ENCODE measurements at places on chromosomes 2 and 18. TPM values are rescaled to one million over a fixed set of nuclear protein-coding genes. Genes with fewer than 3 reads are reported as not detected.

TEX261 gene
- total RNA-seq: 55.4 TPM

DNA sequence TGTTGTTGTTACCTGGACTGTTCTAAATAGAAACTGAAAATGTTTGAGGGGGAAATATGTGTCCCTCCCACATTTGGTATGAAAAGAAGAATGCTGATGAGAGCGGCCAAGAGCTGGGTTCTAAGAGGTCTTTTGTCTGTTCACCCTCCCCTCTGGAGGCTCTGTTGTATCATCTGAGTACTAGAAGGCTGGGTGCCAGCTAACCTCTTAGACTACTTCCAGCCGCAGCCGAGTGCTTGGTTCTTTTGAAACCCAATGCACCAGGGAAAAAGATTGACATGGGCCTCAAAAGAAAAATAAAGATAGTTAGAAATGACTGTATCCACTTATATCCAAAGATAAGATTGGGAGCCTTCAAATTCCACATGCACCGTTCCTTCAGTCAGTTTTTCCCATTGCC is 255.9 kb downstream of the TXNL1 start:
- no peaks in the 10 kb centered on the region for H3K4me1 ChIP-seq
- no peak overlapping the region for H3K4me3 ChIP-seq
- no peak for DNase-seq
- H3K36me3 ChIP-seq: no peaks in the 10 kb centered on the region
- H3K27me3 ChIP-seq: peaks cover 24% of the 10 kb centered on the region
- no peak overlapping the region for H3K27ac ChIP-seq

GKN1 gene
- not detected for total RNA-seq

DNA sequence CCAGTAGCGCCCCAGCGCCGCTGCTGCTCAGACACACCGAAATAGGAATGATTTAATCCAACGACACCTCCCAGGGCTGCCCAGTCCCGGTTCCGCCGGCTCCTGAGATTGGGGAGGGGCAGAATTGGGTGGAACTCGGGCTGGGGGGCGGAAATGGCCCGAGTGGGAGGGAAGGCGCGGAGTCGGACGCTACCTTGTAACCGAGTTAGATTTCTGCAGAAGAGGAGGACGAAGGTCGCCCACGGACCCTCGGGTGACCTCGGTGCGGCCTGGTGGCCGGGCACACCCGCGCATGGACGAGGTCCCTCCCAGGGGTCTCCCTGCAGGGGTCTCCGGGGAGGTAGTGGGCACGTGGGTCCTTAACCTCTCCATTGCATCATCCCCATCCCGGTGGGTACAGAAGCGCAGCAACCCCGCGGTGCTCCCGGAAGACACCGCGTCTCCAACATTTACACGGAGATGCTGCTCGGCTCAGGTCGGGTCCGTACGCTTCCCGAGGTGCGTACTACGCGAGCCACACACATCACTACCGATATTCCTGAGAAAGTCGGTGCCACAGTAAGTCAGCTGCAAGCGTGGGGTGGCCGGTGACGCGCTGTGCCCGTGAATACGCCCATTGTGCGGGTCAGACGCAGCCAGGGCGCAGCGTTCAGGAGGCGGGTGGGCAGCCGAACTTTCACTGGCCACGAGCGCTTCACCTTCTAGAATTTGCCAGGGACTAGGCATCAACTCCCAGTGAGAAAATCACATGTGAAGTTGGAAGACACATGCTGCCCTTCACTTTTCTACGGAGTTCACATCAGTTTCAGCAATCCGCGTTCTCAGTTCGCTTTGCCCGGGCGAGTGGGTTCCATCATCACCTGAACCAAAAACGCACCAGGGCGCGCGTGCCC is 3.0 kb downstream of the ZNF516 start:
- H3K27me3 ChIP-seq: no peaks in the 10 kb centered on the region
- H3K27ac ChIP-seq: peak overlapping the region; percentile 91
- H3K4me1 ChIP-seq: peaks cover 27% of the 10 kb centered on the region
- peak overlapping the region; percentile 89 for H3K4me3 ChIP-seq
- H3K36me3 ChIP-seq: peaks cover 62% of the 10 kb centered on the region
- DNase-seq: peak; percentile 40

All from Calu3 (cell line).